AG09319 (cell line): ENCODE measurements at places on chromosomes 2 and 18.

GRCh38 chr2:234980451-234981187, 28.8 kb downstream of the SH3BP4 start:
- no peak for DNase-seq

GRCh38 chr2:17851731-17852585, 26.5 kb upstream of the KCNS3 start:
- DNase-seq, result peak; percentile 41

DNA sequence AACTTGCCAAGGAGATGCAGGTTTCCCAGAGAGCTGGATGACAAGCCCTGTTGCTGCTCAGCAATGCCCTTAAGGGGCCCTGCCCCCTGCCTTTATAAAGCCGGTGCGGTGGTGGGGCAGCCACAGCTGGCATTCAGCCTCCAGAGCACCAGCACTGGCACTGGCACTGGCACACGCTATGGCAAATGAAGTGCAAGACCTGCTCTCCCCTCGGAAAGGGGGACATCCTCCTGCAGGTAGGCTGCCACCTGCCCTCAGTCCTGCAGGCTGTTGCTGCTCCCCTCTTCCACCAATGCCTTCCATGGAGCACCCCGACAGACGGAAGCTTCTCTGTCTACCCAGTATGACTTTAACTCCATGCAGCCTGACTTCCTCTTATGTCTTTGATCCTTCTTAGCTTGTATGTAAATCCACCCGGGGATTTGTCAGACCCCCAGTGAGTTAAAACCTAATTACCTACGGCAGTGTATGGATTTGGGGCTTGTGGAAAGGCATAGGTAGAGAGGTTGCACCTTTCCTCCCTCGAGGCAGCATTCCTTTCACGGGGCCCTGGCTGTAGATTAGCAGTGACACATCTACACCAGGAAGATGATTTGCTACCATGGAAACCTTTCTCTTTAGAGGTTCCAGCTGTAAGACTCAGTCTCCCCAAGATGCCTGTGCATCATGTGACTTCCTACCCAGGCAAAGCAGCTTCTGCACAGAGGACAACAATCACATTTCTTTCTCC, at the start of gene DAPL1:
TSS of gene DAPL1 (plus strand) at position 123 of the 730 bp plus-strand sequence. CDS start at position 179, 56 bp downstream.
- DNase-seq, result no peak

- DNase-seq, result no peak
Observed at GRCh38 chr2:161415987-161416707, at the start of gene TBR1. Gene TBR1, plus strand, starts transcription at chr2:161416297. Its CDS starts 114 bp downstream, at chr2:161416411.

GRCh38 chr2:62589691-62590356, 83.8 kb upstream of the TMEM17 start:
- no peak for DNase-seq

DNA sequence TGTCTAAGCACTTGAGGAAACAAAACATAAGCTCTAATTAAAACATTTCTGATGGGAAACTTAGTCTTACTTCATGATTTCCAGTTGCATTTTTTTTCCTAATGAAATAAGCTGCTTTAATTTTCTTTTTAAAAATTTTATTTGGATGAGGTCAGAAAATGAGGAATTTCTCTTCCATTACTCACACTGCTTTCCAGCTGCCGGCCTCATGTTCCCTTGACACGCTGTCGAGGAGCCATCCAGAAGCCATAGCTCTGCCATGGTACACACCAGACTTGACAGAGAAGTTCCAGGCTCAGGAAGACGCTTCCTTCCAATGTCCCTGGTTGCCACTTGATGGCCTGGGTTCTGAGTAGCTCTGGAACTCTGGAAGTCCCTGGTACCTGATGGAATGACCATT, 12.1 kb upstream of the MAPRE2 start:
- no peak for DNase-seq

- no peak for DNase-seq
Observed at GRCh38 chr2:134249755-134250154, 4.1 kb upstream of the MGAT5 start.

DNA sequence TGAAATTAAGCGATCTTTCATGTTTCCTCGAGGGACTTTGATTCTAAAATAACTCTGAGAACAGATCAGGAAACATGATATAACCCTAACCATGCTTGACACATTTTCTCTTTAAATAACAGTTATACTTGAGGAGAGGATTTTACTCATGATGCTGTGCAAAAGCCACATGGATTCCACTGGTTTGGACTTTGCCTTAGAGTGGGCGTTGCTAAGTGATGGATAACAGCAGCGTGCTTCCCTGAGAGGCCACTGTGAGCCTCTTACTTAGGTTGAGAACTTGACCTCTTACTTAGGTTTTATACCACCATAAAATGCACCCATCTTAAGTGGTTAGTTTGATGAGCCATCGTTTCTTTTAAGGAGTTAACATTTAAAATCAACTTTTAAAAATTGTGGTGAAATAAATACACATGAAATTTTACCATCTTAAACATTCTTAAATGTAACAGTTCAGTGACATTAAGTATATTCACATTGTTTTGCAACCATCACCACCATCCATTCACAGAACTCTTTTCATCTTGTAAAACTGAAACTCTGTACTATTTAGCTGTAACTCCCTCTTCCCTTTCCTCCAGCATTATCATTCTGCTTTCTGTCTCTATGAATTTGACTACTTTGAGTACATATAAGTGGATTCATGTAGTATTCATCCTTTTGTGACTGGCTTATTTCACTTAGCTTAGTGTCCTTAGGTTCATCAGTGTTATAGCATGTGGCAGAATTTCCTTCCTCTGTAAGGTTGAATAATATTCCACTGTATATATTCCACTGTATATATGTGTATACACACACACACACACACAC, 22.6 kb downstream of the ANXA4 start:
- DNase-seq, result no peak

DNA sequence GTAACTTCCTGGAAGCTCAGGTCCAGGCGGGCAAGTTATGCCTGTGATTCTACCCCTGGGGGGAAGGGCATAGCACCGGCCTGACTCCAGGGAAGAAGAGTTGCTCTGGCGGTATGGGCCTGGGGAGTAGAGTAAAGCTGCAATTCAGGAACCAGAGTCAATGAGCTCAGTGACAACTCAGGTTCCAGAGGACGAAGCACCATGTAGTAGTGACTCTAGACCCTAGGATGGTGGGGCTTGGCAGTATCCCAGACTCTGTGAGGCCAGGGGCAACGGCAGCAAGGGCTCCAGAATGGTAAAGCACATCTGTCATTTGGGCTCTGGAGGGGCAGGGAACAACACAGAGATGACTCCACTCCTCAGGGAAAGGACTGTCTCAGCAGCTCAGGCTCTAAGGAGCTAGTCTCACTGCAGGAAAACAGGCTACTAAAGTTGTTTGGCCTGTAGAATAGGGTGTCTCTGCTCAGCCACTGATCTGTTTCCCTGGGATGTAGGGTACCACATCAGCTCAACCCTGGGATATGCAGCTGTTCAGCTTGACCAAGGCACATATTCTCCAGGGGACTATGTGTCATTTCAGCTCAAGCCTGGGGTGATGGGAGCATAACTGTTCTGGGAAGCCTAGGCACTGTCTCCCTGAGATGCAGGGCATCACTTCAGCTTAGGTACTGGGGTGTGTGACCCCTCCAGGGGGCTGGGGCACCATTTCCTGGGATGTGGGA, 36.2 kb upstream of the RHOB start:
- DNase-seq, result no peak

DNA sequence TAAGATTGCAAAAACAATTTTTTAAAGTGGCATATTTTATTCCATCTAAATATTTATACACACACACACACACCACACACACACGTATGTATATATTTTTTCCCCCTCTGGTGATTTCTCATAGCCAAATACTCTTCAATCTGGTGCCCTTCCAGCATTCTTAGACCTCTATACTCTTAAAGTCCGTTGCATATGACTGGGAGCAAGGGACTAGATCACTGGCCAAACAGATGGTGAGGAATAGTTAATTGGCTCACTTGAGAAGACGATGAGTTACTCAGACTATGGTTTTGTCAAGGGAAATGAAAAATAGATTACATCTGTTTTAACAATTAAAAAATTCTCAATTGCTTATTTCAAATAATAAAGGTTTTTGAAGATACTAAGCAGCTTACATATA, 512.5 kb upstream of the LRRTM4 start:
- no peak for DNase-seq

DNA sequence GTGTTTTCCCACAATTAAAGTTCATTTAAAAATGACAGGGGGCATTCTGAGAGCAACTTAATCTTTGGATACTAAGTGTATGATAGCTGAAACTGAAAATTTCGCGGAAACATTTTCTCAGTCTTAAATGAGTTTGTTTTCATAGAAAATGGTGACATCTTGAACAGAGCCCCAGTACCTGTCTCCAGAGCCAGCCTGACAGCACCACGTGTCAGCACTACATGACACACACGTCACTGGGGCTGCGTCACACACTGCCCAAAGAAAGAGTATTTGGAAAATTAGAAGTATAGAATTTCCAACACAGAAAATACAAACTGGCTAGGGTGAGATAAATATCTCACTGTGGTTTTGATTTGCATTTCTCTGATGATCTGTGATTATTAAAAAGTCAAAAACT, 50.8 kb downstream of the CMPK2 start:
- no peak for DNase-seq

DNA sequence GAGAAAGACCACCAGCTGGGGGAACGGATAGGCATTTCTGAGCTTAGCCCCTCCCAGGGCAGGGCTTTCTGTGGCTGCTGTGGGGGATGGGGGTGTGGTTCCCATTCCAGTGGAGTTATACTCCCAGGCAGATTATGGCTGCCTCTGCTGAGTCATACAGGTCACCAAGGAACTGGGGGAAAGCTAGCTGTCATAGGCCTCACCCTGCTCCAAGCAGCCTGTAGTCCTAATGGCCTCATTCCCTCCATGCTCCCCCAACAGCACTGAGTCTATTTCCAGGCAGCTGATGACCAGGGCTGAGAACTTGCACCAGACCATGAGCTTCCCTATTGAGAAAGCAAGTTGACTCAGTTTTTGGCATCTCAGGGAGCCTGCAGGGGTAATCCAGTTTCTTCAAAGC, 87.1 kb downstream of the GPR39 start:
- peak; percentile 11 for DNase-seq

- no peak for DNase-seq
Observed at GRCh38 chr2:54966165-54966832, 84.0 kb downstream of the RTN4 start.

DNA sequence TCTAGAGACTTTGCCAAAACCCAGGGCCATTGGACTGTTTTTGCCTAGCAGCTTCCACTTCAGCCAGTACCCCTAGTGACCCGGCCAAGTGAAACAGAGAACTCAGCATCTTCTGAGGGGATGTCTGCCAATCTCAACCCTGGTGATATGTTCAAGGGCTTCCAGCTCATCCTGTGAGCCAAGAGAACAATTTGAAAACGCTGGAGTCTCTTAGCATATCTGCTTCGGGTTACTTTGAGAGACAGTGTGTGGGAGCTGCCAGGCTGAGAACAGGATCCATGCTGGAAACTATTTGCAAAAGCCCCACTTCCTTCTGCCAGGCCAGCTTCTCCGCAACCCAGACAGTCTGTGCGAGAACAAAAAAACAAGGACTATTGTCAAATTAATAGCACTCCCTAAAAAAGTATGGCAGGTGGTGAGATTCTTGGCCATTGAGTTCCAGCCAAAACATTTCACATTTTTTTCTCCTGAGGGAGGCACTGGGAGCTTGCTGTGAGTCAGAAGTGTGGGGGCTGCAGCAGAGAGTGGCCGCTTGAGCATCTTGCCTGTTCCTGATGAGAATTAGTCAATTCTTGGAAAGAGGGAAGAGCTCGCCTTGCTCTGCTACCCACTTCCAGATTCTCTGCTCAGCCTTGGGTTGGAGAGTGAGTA, 395.6 kb upstream of the TRIB2 start:
- DNase-seq, result peak; percentile 70
